ENCODE measurements at places on chromosomes 2 and 18.

DNA sequence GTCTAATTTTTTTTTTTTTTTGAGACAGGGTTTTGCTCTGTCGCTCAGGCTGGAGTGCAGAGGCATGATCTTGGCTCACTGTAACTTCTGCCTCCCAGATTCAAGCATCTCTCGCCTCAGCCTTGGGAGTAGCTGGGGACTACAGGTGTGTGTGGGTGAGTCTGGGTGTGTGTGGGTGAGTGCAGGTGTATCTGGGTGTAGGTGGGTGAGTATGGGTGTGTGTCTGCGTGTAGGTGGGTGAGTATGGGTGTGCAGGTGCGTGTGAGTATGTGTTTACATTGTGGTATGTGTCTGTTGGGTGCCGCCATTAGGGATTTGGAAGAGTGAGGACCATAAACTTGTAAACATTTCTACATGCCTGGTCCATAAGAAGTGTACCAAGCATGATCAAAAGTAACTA is 1.5 kb upstream of the RAB6C start:
- DNase-seq, result no peak

GRCh38 chr2:100755441-100755840 is 64.5 kb upstream of the NPAS2 start:
- DNase-seq, result no peak

DNA sequence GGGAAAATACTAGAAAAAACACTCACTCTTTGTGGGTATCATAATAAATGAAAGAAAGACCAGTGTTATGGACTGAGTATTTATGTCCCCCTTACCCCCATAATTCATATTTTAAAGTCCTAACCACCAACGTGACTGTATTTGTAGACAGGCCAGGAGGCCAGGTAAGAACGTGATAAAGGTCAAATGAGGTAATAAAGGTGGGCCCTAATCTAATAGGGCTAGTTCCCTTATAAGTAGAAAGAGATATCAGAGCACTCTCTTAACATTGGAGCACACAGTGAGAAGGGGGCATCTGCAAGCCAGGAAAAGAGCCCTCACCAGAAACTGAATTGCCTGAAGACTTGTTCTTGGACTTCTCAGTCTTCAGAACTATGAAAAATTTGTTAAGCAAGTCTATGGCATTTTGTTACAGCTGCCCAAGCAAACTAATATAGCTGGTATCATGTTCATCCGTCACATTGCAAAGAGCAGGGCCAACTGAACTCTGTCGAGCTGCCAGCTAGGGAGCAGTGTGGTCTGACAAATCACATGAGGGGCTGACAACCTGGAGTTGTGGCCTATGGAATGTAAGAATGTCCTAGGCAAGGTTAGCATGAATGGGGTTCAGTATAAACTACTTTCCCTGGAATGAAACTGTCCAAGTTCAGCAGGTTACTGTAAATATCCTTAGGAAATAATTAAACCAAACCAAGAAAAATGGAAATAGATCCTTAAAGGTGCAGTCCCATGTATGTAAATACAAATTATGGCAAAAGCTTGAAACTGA is 280.9 kb downstream of the ZNF385B start:
- no peak for DNase-seq

DNA sequence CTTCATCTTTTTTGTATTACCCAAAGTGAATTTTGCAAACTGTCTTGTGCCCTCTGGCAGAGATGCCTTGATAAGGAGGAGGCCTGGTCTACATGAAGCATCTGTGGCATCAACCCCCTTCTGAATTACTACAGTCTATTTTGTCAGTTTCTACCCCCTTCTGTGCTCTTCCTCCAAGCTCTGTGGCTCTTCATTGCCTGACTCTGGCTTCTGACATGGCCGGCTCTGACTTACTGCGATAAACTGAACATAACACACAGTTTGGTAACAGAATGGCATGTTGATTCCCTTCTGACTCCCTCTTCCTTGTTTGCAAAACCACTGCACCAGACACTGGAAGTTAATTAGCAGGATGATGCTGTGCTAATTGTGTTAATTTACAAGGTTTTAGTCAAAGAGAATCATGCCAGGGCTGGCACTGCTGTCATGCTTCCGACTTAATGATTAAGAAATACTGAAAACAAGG is 122.5 kb downstream of the FIGN start:
- no peak for DNase-seq

DNA sequence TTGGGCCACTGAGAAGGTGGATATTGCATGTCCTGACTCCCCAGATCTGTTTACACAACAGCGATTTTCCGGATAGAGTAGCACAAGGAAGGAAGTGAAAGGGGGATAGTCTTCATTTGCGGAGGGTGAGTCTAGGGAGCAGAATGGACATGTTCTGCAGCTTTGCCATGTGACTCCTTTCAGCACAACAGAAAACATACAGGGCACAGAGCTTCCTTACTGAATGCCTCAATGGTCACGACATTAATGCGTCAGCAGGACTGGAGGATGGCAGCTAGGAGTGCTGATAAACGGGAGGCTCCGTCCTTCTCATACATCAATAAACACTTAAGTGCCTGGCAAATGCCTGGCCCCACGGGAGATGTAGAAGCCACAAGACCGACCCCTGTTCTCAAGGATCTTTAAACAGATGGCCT is 163.0 kb downstream of the FAM210A start:
- no peak for DNase-seq

Measured in uterus (tissue), 4 donors.